ENCODE measurements at places on chromosomes 1 and 21.

- DNase-seq: peak; percentile 37
Observed at GRCh38 chr1:168786476-168787330, 57.7 kb upstream of the DPT start.

DNA sequence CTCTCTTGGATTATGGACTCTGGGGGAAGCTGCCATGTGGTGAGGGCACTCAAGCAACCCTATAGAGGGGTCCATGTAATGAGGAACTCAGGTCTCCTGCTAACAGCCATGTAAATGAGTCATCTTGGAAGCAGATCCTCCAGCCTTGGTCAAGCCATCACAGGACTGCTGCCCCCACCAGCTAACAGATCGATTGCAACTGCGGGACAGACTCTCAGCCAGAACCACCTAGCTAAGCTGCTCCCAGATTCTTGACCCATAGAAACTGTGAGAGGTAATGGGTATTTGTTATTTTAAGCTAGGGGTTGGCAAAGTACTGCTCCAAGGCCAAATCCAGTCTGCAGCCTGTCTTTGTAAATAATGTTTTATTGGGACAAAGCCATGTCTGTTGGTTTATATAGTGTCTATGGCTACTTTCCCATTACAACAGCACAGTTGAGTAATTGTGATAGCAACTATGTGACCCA is 27.6 kb upstream of the MAP3K7CL start:
- DNase-seq: no peak

DNA sequence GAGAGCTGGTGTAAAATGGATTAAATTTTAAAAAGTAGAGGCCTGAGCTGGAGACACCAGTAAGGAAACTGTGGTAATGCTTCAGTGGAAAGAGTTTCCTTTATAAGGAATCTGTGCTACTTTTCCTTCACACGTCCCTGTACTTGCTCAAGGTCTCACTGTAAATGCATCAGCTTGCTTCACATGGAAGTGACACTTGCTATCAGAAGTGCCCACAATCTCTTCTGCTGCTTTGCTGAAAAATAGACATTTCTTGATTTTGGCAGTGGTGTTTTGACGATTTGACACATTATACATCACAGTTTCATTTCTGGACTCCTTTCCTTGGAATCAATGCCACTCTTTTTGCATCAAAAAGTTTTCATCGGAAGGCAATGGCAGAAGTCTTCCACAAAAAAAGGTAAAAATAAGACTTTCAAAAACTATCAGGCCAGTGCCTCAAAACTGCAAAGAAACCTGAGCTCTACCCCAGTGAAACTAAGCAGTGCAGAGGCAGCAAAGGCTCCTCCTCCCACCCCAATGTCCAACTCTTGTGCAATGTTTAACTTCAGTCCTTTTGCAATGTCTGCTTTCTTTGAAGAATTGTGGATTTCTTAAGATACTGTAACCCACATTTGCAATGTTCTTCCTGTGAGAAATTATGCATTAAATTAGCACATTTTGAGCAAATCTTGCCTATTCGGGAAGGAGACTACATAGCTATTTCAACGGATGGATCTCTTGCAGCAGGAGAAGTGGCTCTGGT is 18.4 kb upstream of the TSPAN2 start:
- no peak for DNase-seq

- peak; percentile 59 for DNase-seq
Observed at GRCh38 chr1:153312570-153313186, at the start of gene PGLYRP3. TSS of gene PGLYRP3 (minus strand) at chr1:153312952. CDS start at chr1:153310665, 2,287 bp downstream.

- DNase-seq: no peak
Observed at GRCh38 chr1:230196077-230196476, 129.0 kb downstream of the GALNT2 start.

DNA sequence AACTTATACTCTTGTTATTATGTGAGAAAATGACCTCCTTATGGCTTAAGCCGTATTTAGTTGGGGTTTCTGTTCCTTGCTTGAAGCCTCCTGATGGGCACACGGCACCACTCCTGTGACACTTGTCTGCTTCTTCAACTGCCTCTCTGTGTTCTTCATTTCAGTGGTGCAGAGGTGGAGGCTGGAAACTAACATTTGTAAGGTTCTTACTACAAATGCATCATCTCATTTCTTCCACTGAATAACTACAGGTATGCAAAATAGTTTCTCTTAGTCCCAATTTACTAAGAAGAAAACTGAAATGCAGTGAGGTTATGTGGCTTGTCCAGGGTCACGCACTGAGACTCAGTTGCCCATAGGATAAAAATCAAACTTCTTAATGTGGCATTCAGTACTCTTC is 23.6 kb upstream of the ZNF362 start:
- no peak for DNase-seq

- DNase-seq: no peak
Observed at GRCh38 chr1:212916481-212917133, 33.7 kb upstream of the VASH2 start.

DNA sequence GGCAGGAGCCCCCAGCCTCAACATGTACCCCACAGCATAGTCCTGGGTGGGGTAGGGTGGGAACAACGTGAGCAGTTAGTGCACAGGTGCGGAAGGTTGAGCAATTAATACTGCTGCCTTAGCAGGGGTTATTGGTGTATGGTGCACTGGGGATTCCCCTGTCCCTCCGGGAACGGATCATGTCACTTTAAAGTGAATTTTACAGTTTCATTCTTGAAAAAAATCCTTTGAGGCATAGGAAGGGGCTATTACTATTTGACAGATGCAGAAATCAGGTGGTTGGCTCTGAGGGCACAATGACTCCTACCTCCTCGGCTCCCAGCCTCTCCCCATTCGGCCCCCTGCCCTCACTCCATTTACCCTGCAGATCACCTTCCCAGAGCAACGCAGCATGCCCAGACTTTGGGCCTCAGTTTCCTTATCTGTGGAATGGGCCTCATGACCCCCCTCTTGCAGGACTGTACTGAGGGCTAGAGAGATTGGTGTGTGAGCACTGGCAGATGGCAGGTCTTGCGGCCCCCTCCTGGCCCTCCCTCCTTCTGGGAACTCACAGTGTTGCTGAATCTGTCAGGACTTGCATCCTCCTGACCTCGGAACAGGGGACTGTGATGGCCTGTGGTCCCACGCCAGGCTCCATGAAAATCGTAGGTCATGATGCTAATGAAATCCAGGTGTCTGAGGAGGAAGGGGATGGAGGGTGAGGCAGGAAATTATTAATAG is 5.1 kb upstream of the MYBPH start:
- DNase-seq: no peak

- no peak for DNase-seq
Observed at GRCh38 chr1:30249446-30250337, 473.7 kb downstream of the MATN1 start.

DNA sequence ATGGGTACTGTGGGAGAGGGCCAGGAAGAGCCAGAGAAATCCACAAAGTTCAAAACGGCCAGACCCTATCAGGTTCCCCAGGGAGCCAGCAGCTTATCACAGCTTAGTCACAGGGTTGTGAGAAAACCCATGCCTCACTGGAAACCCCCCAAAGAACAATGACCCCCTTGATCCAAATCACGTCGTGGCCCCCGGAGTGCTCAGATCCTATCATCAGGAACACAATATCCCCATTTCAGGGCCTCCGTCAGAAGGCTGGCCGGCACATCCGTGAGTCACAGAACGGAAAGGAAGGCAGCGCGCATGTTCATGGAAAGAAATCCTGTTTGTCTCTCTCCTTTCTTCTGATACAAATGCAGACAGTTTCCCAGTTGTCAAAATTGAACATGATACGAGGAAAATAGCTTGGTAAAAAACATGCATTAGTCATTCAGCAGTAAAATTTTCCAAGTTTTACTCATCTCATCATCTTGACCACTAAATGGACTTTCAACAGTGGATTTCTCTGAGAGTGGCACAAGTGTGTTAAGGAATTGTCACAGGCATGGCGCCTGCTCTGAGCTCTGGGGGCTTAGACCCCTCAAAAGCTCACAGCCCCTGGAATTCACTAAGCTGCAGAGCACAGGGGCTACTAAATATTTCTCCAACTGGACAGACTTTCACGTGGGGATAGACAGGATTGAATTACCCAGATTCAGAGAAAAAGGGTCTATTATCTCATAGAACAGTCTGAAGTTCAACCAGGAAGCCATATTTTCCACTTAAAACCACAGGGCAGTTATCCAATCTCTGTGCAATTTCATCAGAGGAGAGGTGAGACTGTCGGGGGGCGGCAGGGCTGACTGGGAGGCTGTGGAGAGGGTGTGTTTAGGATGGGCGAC is 124.8 kb downstream of the RIPK4 start:
- DNase-seq: no peak

DNA sequence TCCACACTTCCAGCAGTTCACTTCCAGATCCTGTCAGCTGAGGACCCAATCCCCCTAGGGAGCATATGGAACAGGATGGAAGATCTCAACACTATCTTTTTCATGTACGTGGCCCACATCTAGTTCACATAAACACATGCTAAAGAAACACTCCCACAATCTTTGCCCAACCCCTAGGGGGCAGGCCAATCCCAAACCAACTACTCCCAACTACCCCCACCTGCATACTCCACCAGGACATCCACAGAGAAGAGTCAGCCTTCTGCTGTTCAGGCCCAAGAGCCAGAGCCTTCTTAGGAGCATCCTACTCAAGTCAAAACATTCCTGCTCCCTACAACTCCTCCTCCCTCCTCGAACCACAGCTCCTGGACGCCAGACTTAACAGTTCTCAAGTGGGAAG is 5.6 kb upstream of the SLC5A9 start:
- no peak for DNase-seq

GRCh38 chr1:21865943-21866706 is 54.1 kb downstream of the LDLRAD2 start:
- no peak for DNase-seq

- DNase-seq: no peak
Observed at GRCh38 chr1:214473387-214473786, 78.0 kb downstream of the PTPN14 start.

- DNase-seq: no peak
Observed at GRCh38 chr1:197814306-197814705, 39.0 kb upstream of the DENND1B start.
